ENCODE measurements at places on chromosomes 1 and 21.

DNA sequence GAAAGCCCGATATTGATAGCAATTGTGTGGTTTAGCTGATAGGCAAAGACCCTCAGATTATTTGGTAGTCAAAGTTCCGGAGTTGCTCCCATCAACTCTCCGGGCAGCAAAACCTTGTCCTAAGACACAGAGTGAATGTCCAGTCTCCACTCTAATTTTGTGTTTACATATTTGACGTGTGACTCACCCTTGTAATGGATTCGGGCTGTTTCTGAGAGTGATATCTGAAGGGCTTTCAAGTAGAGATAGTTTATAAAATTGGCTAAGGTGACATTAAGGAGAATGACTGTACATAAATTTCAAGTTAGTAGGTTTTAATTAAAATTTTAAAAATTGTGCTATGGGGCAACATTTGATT is 154.2 kb downstream of the CNIH3 start:
- DNase-seq: peak; percentile 50

DNA sequence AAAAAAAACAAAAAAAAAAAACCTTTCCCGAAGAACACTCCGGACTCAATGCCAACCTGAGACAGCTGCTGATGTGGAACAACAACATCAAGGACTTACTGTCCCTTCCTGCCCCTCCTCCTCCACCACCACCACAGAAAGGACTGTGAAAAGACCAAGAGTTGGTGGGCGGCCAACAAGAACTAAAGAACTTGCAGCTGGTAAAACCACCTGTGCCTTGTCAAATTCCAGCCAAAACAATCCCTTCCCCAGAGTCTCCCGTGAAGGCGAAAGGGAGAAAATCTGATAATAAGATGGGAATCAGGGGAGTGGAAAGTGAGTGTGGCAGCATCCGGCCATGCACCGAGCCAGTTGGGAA is 88.9 kb downstream of the PROX1 start:
- no peak for DNase-seq

DNA sequence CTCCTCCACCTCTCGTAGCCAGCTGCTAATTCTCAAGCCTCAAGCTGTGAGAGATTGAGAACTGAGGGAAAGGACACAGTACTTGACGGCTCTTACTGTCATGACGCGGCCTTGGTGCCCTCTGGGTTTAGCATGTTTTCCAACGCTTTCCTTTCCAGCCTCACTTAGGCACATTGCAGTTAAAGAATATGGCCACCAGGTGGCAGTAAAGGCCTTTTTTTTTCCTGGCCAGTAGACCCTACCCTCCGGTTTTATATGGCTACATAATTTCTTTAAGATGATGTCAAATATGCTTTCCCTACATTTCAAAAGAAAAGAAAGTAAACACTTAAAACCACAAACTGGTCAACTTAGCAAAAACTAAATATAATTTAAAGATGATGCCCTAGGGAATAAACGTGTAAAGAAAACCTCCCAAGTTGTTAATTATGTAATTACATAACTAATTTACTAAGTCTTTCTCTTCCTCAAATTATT is 56.8 kb upstream of the PRDX6 start:
- DNase-seq: peak; percentile 79

GRCh38 chr1:75707191-75707590 is 17.3 kb upstream of the ACADM start:
- DNase-seq: no peak

DNA sequence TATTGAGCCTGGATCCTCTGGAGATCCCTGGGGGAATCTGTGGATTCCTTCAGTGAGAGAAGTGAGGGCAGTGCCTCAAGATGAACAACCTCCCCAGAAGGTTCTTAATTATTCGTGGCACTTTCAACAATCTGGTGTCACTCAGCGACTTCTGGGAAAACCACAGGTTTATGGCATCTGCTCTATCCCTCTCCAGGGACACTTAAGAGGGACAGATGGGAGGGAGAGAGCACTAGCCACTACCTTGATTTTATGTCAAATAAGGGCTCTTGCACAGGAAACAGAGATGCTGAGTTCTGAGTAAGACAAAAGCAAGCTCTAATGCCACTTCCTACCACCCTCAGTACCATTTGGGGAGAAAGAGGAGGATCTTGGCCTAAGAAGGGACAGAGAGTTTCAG is 21.2 kb upstream of the CHI3L1 start:
- no peak for DNase-seq

DNA sequence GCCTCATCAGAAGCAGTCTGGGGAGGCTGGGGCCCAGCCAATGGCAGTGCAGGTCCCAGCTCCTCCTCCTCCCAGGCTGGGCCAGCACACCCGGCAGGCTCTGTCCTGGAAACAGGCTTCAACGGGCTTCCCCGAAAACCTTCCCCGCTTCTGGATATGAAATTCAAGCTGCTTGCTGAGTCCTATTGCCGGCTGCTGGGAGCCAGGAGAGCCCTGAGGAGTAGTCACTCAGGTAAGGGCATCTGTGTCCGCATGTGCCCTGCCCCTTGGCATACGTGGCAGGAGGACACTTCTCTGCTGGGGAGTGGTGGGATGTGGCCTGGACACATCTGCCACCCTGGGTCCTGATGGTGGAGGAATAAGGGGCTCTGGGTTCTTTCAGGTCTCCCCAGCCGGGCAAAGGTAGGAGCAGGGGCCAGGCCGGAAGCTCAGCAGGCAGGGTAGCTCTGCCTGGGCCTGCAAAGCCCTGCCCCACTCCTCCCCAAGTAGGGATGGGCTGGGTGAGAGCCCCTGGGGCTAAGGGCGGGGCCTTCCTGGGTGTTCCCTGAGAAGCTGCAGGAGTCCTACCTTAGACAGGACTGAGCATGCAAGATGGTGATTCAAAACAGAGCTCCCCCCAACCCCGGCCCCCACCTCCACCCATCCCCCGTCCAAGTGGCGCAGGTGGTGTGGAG is at the start of gene GJB5:
GJB5 (plus strand) TSS at position 84 of the 674 bp plus-strand sequence. CDS start 2,284 bp downstream, outside the sequence.
- DNase-seq: no peak

DNA sequence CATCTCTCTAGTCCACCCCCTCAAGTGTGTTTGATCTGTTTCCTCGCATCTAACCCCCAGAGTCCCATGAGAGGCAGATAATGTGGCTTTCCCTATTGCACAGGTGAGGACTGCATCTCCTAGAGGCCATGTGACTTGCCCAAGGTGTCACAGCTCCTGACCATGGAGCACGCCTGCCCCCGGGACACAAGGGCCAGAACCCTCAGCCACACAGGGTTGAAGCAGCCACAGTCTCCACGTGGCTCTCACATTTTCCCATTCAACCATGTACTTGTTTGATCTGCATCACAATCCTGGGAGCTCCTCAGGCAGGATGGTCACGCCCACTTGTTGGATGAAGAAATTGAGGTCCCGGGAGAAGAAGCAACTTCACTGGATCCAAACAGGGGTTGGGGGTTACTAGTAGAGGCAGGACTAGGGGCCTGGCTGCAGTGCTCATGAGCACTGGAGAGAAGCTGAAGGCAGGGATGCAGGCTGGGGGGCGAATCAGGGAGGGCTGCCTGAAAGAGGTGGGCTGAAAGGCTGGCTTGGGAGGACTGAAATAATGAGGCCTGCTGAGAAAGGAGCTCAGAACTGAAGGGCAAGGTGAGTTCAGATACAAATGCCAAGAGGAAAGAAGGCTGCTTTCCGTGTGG is 207.9 kb downstream of the PTPRU start:
- no peak for DNase-seq

DNA sequence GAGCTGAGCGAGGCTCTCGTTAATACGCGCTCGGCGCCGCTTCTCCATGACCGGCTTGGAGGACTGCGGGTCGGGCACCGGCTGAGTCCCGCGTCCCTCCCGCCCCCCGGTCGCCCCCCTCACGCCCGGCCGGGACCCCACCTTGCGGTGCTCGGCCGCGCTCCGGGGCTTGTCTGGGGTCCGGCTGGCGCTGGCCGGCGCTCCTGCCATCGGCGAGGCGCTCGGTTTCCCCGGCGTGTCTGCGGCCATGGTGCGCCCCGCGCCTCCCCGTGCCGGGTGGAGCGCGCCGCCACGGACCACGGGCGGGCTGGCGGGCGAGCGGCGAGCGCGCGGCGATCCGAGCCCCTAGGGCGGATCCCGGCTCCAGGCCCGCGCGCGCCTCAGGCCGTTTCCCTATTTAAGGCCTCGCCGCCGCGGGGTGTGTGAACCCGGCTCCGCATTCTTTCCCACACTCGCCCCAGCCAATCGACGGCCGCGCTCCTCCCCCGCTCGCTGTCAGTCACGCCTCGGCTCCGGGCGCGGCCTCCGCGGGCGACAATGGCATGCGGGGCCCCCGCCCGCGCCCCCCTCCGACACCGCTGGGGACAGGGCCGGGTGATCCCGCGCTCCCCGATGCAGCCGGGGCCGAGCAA is at the start of gene HES4:
HES4 (minus strand) TSS at position 373 of the 632 bp plus-strand sequence; CDS start at position 249, 124 bp downstream.
- peak; percentile 90 for DNase-seq

DNA sequence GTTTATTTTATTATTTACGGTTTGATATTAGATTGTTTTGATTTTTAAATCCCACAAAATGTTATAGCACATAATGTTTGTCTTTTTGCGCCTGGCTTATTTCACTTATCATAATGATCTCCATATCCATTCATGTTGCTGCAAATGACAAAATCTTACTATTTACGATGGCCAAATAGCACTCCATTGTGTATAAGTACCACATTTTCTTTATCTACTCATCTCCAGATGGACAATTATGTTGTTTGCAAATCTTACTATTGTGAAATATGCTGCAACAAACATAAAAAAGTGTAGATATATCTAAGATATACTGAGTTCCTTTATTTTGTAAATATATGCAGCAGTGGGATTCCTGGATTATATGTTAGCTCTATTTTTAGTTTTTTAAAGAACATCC is 1568.3 kb downstream of the AMY1C start:
- DNase-seq: no peak

DNA sequence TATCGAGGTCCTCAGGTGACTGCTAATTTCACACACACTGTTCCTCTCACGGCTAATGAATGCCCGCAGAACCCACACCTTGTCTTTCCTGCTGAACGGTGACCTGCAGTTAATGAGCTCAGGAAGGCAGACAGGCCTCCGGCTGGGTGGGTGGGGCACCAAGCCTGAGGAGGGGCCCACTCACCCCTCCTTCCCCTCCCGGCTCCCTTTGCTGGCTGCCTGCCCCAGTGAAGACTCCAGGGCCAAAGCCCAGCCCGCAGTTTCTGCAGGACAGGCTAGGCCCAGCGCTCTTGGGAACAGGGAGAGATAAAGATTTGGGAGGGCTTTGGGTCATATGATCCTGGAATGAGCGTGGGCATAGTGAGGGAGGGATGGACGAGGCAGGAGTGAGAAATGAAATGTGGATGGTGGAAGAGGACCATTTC is 26.4 kb downstream of the FOXO6 start:
- DNase-seq: no peak

- DNase-seq: no peak
These were observed 16.0 kb downstream of the ELOA start for GRCh38 chr1:23759277-23759676.

DNA sequence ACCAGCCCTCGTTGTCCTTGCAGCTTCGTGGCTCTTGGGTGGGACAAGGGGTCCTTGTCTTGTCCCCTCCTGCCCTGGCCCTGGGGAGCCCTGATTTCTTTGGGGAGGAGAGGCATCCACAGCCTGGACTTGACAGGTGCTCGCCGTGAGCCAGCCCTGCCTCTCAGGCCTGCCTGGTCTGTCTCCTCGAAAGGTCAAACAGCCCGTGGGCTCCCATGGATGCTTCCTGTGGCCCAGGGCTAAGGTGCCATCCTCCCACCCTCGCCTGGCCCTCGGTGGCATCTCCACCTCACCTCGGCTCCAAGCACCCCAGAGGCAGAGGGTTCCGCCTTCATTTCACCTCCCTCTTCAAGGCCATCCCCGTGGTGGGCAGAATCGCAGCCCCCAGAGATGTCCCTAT is 9.0 kb downstream of the LRRC3 start:
- DNase-seq: no peak

- DNase-seq: no peak
These were observed 483.5 kb downstream of the ADGRL2 start for GRCh38 chr1:82284213-82284612.

GRCh38 chr1:162756523-162756922 is 34.0 kb upstream of the HSD17B7 start:
- DNase-seq: no peak

- no peak for DNase-seq
These were observed 15.0 kb upstream of the ANGPTL1 start for GRCh38 chr1:178885869-178886268.

DNA sequence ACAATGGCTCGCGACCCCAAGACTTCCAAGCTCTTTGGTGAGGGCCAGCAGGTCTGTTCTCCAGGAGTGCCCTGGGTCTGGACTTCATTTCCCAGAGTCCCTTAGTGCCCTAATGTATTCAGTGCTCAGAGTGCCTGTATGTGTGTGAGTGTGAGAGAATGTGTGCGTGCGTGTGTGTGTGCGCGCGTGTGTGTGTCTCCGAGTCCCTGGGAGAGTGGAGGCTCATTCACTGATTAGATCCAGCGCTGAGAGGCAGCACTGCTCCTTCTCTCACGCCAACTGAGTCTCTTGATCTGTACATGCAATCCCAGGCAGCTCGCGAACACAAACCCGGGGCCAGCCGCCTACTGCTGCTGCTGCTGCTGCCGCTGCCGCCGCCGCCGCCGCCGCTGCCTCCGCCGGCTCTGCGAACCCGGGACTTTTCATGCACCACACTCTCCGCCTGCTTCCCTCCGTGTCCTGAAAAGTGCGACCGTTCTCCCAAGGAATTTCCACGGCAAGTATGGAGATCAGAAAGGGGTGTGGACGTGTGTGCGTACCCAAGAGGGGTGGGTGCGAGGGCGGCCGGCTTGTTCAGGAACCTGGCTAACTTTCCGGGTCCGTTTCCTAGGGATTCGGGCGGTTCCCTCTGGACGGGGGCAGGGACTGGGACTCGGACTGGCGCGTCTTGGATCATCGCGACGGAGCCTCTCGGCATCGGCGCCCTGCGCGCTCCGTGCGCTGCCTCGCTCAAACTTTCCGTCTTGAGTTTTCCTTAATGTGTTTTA is at the start of gene RNF220:
RNF220 (plus strand) TSS at position 225 of the 767 bp plus-strand sequence.
- DNase-seq: peak; percentile 51

DNA sequence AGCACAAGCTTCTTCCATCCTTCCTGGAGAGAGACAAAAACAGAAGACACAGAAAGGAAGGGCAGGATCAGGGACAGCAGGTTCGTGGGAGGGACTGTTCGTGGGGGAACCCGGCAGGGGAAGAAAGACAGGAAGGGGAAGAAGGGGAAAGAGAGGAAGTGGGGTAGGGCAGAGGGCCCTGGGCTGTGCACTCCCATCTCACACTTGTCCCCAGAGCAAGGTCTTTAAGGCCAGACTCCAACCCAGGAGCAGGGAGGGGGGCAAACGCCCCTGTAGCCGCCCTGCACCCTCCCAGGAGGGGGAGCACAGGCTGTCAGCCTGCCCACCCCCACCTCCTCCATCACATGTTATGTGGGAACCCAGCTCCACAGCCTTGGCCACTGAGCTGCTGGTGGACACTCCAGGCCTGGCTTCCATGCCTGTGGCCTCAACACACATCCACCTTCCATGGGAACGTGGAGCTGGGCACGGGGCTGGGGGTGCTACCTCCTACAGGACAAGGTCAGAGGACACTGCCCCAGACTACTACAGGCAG is 9.3 kb downstream of the SLC19A1 start:
- no peak for DNase-seq
